ENCODE measurements at places on chromosomes 7 and 10. TPM values are rescaled to one million over a fixed set of nuclear protein-coding genes. Genes with fewer than 3 reads are reported as not detected.

DNA sequence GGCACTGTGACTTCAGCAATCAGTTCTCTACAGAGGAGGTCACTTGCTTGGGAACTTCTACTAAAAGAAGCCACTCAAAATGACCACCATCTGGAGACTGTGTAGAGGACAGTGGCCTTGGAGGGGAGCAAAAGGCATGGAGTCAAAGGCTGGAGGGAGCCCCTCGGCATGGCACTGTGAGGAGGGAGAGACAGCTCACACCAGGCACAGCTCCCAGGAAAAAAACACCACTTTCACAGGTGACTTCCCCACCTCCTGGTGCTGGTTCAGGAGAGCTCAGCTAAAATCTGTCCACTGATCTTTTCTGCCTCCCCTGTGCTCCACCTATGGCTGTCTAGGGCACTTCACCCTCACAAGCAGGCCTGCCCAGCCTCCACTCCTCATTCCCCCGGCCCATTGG, 649.4 kb upstream of the MGMT start:
- DNase-seq = no peak

GRCh38 chr7:89021741-89022140, 226.2 kb upstream of the TEX47 start:
- DNase-seq = no peak

MYL10 gene
- total RNA-seq = 5.1 TPM

CD36 gene
- 0.39 TPM for total RNA-seq

DNA sequence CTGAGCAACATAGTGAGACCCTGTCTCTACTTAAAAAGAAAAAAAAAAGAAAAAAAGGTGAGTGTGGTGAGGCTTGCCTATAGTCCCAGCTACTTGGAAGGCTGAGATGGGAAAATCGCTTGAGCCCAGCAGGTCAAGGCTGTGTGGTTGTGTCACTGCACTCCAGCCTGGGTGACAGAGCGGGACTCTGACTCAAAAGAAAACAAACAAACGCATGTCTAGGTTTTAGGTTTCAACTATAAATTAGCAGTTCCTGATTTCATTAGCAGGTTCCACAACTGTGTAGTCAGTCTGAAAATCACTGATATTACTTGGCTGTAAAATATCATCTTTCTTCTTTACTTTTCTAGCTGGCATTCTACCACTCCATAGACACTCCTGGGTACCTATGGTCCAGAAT, 155.7 kb upstream of the HGF start:
- no peak for DNase-seq

THSD7A gene
- 0.35 TPM for total RNA-seq

GRCh38 chr7:126574276-126575250, 678.2 kb downstream of the GRM8 start:
- DNase-seq = no peak

DNA sequence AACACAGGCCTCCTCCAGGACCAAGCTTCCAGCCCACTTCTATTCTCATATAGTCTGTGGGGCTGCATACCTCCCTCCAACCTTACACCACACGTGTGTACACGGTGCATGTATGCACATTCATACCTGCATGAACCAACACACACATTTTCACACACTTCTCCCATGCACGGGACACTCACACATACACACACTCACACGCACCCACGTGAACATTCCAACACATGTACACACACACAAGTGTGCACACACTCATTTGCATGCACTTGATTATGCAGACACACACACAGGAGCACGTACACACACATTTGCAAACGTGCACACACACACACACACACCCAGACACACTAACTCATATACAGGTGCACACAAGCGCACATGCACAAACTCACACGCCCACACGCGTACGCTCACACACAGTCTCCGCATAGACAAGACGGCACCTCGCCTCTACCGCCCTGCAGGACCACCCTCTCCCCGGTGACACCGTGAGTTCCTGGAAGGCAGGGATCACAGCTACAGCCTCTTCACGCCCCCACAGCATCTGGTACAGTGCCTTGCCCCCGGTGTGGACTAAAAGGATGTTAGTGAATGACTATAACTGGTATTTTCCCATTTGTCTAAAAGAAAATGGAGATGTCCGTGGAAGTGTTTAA, 263.8 kb downstream of the PTPRN2 start:
- no peak for DNase-seq

NAT16 gene
- total RNA-seq = not detected

DNA sequence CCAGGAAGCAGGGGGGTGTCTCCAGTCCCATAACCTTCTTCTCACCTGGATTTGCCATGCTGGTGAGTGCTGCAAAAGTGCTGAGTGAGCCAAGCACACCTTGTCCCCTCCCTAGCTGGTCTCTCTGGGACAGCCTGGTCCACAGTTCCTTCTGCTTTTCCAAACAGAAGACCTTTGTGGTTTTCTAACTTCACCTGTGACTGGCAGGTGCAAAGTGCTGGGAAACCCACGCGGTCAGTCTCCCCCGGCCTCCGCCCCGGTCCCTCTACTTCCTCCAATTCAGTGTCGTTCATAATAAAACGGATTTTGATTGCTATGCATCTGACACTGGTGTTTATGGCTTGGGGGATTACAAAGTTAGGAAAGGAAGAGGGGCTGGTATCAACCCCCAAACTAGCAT, 37.1 kb downstream of the RBAK start:
- DNase-seq = no peak

ZNF273 gene
- 3.4 TPM for total RNA-seq

- DNase-seq = no peak
These were observed 92.6 kb downstream of the HPSE2 start for GRCh38 chr10:99143011-99143410.

GRCh38 chr7:149205690-149206381, 10.5 kb downstream of the ZNF282 start:
- peak; percentile 43 for DNase-seq

DNA sequence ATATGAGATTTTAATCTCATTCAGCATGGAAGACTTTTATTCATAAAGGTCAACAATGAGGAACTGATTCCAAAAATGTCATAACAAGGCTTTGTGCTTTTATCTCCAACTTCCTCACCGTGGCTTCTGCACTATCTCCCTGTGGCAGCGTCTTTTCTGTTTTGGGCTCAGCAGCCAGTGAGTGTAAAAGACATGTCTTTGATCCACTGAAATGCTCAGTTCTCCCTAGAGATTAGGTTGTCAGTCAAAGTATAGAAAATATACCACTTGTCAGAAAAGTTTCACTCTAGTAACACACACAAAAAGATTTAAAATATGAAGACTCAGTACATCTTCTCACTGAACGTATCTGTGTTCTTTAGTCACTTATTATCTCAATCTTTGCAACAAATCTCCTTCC, 901.8 kb upstream of the ZWINT start:
- DNase-seq = no peak

DNA sequence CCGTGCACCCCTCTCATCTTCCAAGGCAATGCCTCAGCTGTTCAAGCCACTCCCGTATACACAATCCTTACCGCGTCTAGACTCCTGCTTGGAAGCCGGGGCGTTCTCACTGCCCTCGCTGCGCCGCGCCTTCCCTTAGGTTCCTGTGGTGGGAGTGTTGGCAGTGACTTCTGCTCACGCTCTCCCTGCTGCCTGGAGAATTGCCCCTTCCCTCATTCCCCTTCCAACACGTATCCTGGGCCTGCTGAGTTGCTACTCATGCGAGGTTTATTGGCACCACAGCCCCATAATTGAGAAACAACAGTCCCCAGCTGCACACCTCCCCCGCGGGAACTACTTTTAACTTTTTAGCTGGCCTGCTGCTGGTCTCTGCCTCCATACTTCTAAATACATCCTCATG, 31.9 kb downstream of the RBM17 start:
- DNase-seq = no peak

DNA sequence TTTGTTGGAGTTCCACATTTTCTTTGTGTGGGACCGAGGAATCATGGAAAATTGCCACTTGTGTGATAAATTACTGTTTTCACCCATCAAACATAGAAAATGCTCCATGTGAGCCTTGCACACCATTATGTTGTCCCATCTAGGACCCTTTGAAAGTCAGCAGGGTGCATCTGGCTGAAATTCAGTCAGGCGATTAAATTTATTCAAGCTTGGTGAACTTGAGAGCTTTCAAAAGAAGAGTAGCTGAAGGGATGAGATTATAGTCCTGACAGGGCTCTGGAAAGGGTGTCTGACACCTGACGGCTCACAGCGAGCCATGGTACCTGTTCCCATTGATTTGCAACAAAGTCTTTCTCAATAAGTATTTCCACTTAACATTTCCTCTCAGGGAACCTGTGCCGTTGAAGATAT, 399.7 kb upstream of the ETV1 start:
- no peak for DNase-seq

GRCh38 chr10:22573820-22574569, 140.4 kb downstream of the PIP4K2A start:
- DNase-seq = no peak

TEX47 gene
- not detected for total RNA-seq

DNA sequence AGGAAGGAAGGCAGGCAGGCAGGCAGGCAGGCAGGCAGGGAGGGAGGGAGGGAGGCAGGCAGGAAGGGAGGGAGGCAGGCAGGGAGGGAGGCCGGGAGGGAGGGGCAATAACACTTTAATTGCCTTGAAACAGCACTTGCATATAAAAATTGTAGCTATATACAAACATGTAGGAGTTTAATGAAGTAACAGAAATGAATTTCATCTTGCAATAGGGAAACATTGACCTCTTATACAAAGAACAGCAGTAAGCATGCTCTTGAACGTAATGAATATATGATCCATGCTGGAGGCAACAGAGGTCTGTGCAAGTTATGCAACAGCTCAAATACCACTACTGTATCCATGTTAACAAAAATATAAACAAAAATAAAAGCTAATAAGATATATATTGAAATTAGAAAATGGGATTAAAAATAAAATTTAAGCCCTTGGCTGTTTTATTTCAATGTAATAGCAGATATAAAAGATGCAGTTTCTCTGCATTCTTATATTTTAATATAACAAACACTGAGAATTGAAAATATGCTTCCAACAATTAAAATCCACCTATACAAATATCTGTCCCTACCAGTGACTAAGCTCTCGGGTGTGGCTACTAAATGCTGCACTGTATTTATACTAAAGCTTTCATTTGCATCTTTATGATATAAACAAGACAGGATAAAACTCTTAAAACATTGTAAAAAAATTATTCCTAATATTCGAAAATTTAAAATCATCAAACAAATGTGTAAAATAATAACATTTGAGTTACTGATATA, 50.3 kb downstream of the CACNA2D1 start:
- no peak for DNase-seq

RTKN2 gene
- total RNA-seq = 3.4 TPM

- DNase-seq = no peak
These were observed 116.5 kb upstream of the EEPD1 start for GRCh38 chr7:36036590-36036989.

DNA sequence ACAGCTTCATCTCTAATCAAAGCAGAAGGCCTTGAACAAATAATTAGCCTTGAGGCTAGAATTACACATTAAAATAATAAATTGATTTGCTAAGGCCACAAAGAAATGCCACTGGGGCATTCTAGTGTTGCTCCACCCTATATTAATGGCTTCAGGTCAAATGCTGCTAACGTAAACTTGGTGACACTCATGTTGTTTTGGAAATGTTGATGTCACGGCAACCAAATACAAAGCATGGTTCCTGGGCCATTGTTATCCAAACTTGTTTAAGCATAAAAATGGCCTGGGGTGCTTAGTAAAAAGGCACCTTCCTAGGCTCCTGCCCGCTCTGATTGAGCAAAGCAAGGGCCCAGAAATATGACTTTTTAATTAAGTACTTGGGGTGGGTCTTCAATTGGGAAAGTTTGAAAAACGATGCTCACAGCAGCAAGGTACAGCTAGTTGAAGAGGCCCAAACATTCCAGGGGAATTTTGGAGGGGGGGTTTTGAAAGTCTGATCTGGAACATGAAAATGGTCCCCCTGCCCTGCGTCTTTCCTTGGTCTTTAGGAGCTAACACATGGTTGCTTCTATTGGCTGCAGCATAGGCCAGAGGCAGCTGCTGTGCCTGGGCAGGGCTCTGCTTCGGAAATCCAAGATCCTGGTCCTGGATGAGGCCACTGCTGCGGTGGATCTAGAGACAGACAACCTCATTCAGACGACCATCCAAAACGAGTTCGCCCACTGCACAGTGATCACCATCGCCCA, 67.8 kb downstream of the ABCC2 start:
- no peak for DNase-seq

FAM25G gene
- total RNA-seq = not detected

GRCh38 chr10:2130705-2131305, 393.5 kb upstream of the ADARB2 start:
- no peak for DNase-seq

PALD1 gene
- 4.1 TPM for total RNA-seq

GRCh38 chr10:113764582-113764981, 13.1 kb downstream of the PLEKHS1 start:
- DNase-seq = no peak

NCF1 gene
- not detected for total RNA-seq

GRCh38 chr7:133504825-133505224, 251.9 kb downstream of the EXOC4 start:
- DNase-seq = no peak

PPP1R17 gene
- not detected for total RNA-seq

CLRN3 gene
- total RNA-seq = not detected

DNA sequence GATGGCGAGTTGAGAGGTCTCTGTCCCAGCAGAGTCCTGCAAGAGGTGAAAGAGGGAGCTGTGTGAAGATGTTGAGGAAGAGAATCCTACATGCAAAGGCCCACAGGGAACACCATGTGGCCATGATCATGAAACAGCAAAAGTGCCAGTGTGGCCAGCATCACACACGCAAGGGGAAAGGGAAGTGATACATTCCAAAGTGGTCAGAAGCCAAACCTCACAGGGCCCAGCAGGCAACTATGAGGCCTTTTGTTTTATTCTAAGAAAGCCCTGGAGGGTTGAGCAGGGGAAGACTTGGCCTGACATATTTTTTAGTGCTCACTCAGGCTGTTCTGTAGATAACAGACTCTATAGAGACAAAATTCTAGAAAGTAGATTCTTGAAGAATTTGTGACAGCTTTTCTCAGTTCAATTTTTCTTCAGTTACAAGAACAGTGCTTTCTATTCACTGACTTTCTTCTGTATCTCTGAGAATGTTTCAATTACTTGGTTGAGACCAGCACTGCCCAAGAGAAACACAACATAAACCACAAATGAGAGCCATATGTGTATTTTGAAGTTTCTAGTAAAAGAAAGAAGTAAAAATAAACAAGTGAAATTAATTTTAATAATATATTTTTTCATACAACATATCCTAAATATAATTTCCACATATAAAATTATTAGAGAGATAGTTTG, 82.3 kb downstream of the HTR7 start:
- no peak for DNase-seq

SPDYE9 gene
- not detected for total RNA-seq

RNLS gene
- total RNA-seq = 5.1 TPM

- DNase-seq = no peak
These were observed 479 bp downstream of the PNPLA8 start for GRCh38 chr7:108525327-108525984.

GRCh38 chr7:151759591-151760042, 117.3 kb downstream of the PRKAG2 start:
- DNase-seq = peak; percentile 35

TMEM213 gene
- not detected for total RNA-seq

- no peak for DNase-seq
These were observed 88.1 kb downstream of the XPNPEP1 start for GRCh38 chr10:109835257-109835656.

Data from chondrocyte (in vitro differentiated cells).